ENCODE measurements at places on chromosomes 6 and 20. TPM values are rescaled to one million over a fixed set of nuclear protein-coding genes. Genes with fewer than 3 reads are reported as not detected.

SMLR1 gene
- not detected for total RNA-seq

CAPN11 gene
- total RNA-seq: not detected

CEP250 gene
- total RNA-seq: 68.4 TPM

NRM gene
- 36.1 TPM for total RNA-seq

XKR7 gene
- 0.29 TPM for total RNA-seq

TNFRSF6B gene
- not detected for total RNA-seq

NHLRC1 gene
- 1.2 TPM for total RNA-seq

SOD2 gene
- 62.9 TPM for total RNA-seq

HLA-DRB1 gene
- 5.3 TPM for total RNA-seq

METTL24 gene
- 28.1 TPM for total RNA-seq

TRAPPC3L gene
- 1.7 TPM for total RNA-seq

CCDC170 gene
- total RNA-seq: 3.2 TPM

ROS1 gene
- total RNA-seq: not detected

USP49 gene
- 12.0 TPM for total RNA-seq

OR2J3 gene
- not detected for total RNA-seq

BPIFA1 gene
- total RNA-seq: not detected

TCF21 gene
- total RNA-seq: 5.0 TPM

RGS17 gene
- total RNA-seq: 1.1 TPM

EPHA7 gene
- 12.4 TPM for total RNA-seq

OR2B6 gene
- total RNA-seq: not detected

MBOAT1 gene
- 24.6 TPM for total RNA-seq

TGM2 gene
- total RNA-seq: 35.7 TPM

NR2E1 gene
- total RNA-seq: not detected

FNDC1 gene
- 0.40 TPM for total RNA-seq
